ENCODE measurements at places on chromosomes 7 and 10. TPM values are rescaled to one million over a fixed set of nuclear protein-coding genes. Genes with fewer than 3 reads are reported as not detected.

The CAV2 gene
- 189 TPM for total RNA-seq

GRCh38 chr7:47685151-47685550, 103.2 kb upstream of the TNS3 start:
- no peak for DNase-seq

- DNase-seq, result no peak
These were observed 9.0 kb upstream of the BLVRA start for GRCh38 chr7:43749383-43749940.

GRCh38 chr10:77700086-77700485, 62.5 kb upstream of the KCNMA1 start:
- no peak for DNase-seq

GRCh38 chr10:78336402-78336791, 302.7 kb downstream of the RPS24 start:
- DNase-seq, result no peak
